ENCODE measurements at places on chromosomes 16 and 17.

DNA sequence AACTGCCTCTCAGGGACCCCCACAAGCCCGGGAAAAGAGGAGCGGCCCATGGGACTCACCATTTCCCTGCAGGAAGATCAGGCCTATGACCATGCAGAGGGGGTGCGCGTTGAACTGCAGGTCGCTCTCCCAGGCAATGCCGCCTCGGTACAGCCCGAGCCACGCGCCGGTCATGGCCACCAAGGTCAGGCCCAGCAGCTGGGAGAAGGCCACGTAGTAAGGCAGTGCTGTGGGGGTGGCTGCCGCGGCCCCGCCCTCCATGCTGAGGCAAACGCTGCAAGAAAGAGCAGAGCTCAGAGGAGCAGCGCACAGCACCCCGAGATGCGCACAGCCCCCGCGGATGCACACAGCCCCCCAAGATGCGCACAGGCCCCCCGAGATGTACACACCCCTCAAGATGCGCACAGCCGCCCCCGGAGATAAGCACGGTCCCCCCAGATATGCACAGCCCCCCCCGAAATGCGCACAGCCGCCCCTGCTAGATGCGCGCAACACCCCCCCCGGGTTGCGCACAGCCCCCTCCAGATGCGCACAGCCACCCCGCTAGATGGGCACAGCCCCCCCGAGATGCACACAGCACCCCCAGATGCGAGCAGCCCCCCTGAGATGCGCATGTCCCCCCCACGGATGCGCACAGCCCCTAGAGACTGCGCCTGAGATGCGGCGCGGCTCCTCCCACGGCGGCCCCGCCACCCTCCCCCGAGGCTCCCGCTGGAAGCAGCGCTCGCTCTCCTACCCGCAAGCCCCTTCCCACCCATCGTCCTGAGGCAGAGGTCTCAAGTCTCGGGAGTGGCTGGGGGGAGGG, 8.6 kb downstream of the CYB561 start:
- DNase-seq: no peak

GRCh38 chr16:67718668-67719047, 458 bp downstream of the GFOD2 start:
- no peak for DNase-seq

DNA sequence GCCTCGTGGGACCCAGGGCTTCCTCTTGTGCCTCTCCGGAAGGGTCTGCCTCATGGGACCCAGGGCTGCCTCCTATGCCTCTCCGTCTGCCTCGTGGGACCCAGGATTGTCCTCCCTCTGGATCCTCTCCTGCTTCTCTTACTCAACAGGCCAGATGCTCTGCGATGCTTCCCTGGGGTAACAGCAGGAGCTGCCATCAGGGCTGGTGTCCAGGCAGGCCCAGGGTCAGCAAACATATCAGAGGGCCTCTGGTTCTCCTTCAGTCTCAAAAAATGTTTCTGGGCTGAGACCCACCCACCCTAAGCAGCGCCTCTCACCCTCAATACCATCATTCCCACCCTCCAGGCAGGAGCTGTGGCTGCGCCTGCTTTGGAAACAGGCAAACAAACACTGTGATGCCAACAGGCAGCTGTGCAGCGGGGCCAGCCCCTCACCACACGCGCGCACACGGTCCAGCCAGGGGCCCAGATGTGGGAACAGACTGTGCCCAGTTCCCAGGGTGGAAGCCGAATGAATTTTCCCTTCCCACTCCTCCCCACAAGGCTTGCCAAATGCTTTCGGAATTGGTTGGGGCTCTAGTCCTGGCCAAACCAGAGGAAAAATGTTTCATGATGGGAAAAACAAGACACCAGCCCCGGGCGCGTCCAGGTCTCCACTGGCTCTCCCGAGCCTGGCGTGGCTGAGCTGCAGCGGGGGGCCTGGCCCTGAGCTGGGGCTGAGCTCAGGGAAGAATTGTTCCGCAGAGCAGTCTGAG, 11.3 kb downstream of the TIMM22 start:
- DNase-seq: no peak

DNA sequence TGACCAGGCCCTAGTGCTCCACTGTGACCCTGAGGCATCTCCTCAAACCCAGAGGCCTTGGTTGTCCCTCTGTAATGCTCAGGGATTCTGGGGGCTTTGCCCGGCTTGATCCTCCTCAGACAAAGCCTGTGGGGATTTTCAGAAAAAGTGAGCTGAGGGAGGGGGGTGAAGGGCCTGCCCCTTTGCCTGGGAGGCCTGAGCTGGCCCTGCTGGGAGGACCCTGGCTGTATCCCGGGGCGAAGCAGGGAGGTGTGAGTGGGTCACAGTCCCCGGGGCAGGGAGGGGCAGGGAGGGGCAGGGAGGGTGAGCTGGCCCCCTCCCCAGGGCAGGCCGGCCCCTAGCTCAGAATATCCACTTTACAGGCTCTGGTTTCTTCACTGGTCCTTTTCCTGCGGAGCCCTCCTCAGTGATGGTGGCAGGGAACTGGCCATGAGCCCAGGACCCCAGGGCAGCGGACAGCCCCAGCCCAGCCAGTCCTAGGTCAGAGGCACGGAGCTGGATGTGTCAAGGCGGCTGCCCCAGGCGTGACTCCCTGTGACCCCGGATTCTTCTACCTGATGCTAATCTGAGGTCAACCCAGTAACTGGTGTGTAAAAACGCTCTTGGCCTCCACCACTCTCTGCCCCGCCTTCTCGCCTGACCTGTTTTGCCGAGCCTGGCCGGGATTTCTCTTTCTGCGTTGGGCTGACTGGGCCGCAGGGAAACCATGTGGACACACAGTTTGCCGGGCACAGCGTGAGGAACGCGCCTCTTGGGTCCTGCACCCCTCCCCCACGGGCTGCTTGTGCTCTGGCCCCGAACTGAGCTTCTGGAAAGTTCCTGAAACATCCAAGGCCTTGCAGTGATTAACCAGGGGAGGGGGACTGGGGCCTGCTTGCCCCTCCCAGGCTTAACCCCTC, 5.8 kb upstream of the FASN start:
- DNase-seq: no peak

- DNase-seq: no peak
Measured at GRCh38 chr17:49889500-49889899, 41.6 kb upstream of the TAC4 start.
